ENCODE measurements at places on chromosomes 5 and 9.

DNA sequence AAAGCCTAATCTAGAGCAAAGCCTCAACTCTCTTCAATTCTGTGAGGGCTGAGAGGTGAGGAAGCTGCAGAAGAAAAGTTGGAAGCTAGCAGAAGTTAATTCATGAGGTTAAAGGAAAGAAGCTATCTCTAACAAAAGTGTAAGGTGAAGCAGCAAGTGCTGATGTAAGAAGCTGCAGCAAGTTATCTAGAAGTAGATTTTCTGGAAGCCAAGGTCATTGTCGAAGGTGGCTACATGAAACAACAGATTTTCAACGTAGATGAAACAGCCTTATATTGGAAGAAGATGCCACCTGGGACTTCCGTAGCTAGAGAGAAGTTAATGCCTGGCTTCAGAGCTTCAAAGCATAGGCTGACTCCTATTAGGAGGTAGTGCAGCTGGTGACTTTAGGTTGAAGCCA lies 42.0 kb downstream of the SREK1 start:
- DNase-seq: no peak

GRCh38 chr5:157384971-157385709 lies 74.9 kb upstream of the NIPAL4 start:
- peak; percentile 89 for DNase-seq

DNA sequence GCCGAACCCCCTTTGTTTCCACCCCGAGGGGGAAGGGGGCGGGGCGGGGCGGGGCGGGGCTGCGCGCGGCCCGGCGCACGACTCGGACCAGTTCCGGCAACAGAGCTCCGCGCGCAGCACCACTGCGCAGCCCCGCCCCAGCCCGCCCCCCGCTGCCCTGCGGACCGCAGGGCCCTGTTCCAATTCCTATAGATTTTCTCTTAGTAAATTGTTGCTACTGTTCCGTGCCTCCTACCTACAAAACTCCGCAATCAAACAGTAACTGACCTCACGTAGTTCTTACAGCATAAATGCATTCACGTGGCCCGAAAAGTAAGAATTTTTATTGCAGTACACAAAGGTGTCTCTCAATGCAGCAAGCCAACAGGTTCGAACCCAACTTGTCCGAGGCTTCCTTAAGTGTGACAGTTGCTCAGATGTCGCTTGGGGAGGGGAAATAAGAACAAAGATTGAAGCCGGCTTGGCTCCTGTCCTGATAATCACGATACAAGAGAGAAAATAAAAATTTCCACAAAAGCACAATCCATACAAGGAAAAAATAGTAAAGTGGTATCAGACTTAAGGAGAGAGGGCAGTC lies 1.2 kb upstream of the RNF38 start:
- peak; percentile 97 for DNase-seq

DNA sequence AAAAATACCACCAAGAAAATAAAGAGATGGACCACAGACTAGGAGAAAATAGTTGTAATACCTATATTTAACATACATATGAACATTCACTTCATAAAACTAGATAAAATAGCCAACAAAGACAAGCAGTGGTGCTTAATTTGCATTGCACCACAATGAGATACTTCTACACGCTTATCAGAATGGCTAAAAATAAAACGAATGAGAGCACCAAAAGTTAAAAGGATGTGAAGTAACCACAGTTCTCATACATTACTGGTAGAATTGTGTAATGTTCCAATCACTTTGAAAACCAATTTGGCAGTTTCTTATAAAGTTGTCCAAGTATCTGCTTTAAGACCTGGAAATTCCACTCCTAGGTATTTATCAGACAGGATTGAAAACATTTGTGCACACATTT lies 198.9 kb upstream of the SGCD start:
- no peak for DNase-seq

- no peak for DNase-seq
Measured at GRCh38 chr5:369151-369868, 47.8 kb downstream of the AHRR start.

- no peak for DNase-seq
Measured at GRCh38 chr9:107044872-107045271, 181.9 kb downstream of the ZNF462 start.

DNA sequence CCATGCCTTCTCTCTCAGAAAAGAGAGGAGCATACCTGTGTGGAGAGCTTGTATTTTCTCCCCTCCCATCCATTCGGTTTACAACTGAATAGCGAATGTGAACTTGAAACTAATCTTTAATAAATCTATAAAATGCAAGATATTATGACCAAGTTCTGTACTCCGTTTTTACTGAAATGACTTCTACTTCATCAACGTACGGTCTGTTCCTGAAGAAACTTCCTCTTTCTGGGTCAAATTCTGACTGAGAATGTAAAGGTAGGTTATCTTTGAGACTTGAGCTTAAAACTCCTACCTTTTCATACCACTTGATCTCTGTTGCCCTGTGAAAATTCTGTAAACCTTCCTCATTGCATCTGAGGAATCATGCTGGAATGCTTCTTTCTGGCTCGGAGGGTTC lies 4.2 kb upstream of the CTNNAL1 start:
- no peak for DNase-seq

- DNase-seq: no peak
Measured at GRCh38 chr5:91174396-91174795, 208.7 kb downstream of the ARRDC3 start.

- DNase-seq: no peak
Measured at GRCh38 chr9:134004131-134004873, 12.2 kb upstream of the VAV2 start.

DNA sequence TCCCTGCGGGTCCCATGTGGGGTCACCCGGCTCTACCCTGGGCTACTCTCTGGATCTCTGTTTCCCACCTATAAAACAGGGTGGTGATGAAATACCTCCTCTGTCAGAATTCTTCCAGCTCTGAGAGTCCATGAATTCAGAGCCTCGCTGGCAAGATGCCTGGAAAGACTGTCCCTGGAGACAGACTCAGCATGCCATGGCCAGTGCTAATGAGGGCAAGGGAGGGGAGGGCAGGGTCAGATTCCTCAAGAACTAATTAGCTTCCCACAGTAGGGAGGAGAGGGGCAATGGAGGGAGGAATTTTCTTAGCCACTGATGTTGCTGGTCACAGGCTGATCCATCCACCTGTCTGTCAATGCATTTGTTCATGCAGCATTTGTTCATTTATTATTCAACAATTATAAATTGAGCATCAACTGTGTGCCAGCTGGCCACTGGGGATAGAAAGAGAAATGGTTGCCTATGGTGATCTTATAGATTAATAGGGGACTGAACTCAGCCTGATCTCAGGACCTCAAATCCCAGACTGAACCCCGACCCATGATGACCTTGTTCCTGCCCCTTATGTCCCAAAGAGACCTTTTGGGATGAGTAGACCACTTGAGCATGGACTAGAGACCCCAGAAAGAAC lies 4.7 kb downstream of the SYNPO start:
- DNase-seq: peak; percentile 84

- DNase-seq: no peak
Measured at GRCh38 chr9:124358631-124359030, 56.6 kb downstream of the PSMB7 start.

DNA sequence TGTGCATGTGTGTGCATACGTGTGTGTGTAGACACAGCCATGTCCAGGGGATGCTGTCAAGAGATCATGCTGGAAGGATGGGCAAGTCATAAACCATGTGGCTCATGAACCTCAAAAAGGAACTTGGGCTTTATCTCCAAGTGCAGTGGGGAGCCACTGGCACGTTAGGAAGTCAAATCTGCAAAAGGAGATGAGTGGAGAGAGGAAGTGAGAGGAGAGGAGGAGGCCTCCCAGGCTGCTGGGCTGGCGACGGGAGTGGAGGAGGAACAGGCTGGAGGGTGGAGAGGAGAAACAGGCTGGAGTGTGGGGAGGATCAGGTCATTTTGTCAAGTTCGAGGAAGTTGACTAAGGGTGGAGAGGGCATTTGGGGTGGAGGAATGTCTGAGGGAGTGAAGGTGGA lies 29.2 kb upstream of the TIFAB start:
- no peak for DNase-seq

GRCh38 chr9:13053504-13053903 lies 226.0 kb downstream of the MPDZ start:
- DNase-seq: no peak

DNA sequence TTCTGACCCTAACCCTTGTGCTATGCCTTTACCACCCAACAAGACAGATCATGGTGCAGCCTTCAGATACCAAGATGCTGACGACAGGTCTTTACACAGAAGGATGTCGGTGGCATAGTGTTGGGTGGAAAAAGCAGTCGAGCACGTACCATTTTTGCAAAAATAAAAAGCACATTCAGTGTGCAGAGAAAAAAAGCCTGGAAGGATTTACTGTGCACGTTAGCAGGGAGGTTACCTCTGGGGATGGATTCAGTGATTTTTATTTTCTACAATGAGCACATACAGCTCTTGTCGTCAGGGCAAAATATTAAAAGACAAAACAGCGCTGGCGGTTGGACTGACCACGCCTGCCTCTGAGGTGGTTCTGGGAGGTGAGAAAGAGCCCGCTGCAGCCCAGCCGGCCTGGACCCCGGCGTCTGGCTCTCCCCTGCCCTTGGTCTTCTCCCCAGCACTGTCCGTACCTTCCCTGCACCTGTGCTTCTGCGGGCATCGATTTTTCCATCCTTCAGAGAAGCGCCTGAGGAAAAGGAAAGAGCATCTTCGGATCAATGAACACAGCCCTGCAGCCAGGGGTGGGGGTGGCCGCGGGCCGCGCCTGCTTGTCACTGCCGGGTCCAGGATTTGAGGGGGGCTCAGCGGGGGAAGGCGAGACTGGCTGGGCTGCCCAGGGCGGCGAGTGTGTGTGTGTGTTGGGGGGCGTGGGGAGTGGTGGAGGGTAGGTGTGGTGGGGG lies 200.0 kb upstream of the IER5L start:
- DNase-seq: no peak

DNA sequence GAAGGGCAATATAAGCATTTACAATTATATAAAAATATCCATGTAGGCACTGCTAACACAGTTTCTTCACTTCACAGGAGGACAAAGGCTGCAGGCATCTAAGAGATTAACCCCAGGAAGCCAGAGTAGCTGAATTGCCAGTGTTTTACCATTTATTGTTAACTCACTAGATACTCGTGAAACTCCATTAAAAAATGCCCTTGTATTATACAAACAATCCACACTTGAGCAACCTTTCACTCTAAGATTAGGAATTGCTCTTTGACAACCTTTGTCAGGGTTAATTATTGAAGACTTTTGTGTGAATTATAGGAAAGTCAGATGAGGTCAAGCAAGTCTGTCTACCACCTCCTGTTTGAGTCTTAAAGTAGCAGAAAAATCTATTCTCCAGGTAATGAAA lies 317.8 kb downstream of the ADGRV1 start:
- no peak for DNase-seq

DNA sequence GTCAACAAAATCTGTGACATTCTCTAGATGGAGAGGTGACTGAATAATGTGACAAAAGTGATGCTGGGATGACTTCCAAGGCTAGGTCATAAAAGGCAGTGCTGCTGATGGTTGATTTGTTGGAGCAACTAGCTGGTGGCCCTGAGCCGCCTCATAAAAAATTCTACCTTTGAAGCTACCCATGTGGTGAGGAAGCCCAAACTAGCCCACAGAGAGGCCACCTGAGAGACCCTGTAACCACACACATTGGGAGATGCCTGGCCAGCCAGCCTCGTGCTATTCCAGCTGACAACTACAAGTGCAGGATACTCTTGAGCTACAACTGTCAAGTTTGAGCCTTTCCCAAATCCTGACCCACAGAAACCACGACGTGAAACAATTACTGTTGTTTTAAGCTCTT lies 22.7 kb downstream of the CLTA start:
- no peak for DNase-seq

DNA sequence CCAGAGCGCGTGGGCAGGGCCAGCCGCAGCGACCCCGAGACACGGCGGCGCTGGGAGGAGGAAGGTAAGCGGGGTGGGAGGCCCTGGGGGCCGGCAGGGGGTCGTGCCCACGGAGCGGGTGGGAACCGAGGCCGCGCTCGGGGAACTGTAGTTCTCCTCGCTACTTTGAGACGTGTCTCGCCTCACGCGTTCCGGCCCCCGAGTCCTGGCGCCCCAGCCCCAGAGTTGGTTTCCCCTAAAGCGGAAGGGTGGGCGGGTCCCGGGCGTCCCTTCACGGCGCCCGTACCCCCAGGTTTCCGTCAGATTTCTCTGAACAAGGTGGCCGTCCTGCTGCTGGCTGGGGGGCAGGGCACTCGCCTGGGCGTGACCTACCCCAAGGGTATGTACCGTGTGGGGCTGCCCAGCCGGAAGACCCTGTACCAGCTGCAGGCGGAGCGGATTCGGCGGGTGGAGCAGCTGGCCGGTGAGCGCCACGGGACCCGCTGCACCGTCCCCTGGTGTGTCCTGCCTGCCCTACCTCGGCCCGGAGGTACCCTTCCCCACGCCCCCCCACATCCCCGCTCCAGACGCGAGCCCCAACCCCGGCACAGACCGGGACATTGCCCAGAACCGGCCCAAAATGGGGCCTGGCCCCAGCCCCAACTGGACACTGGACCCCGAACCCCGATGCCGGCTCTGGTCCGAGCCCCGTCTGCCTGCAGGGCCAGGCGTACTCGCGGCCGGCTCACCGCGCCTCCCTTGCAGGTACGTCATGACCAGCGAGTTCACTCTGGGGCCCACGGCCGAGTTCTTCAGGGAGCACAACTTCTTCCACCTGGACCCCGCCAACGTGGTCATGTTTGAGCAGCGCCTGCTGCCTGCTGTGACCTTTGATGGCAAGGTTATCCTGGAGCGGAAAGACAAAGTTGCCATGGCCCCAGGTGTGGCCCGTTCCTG lies 709 bp downstream of the UAP1L1 start:
- no peak for DNase-seq

- DNase-seq: no peak
Measured at GRCh38 chr5:141733198-141733597, 51.2 kb upstream of the ARAP3 start.

DNA sequence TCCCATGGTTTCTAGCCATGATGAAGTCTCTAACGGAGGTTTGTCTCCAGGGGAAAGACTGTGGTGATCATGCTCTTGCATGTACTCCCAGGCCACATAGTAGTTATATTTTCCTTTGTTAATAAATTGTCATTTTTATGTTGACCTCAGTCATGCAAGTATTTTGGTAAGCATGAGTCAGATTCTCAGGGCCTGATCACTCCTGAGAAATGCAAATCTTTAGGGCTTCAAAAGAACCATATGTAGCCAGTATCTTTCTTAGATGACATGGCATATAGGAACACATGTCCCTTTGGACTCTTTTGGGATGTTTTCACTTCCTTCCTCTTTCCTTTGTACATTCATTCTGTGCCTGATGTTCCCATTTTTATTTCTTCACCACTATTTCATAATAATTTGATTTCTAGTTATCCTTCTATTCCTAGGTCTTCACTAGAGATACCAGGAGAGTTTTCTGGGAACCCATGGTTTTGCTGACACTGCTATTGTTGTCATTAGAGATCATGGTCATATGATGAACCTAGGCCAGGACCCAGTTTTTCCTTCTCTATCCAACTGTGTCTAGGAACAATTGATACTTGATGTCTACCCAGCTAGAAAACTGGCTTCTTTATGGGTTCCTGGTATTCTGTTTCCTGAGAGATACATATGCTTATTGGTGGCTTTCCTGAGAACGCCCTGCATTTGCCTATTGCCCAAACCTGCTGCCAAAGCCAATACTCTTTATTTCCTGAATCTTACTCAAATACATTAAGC lies 248.1 kb upstream of the NREP start:
- peak; percentile 24 for DNase-seq
